Suppressor macrophage (primary cell): ENCODE measurements at places on chromosomes 3 and 15.

DNA sequence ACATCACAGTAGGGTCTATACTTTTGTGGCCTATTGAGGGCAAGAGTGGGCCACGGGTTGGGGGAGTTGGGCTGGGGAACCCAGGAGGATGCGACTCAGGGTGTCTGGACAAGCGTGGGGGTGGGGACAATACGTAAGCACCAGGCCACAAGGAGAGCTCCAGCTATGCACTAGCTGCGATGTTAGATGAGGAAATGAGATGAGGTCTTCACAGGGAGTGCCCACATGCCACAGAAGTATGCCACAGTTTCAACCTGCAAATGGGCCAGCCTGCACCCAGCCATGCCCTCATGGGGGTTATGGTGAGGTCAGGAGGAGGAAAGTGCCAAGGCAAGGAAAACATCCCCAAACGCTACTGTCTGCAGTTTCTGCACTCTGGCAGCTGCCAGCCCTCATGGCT, 30.5 kb downstream of the CACNA2D2 start:
- no peak for DNase-seq

- DNase-seq = peak; percentile 67
Observed at GRCh38 chr3:125594125-125594524, 1.2 kb downstream of the OSBPL11 start.

GRCh38 chr15:45812200-45812599, 177.4 kb downstream of the SQOR start:
- DNase-seq = no peak

DNA sequence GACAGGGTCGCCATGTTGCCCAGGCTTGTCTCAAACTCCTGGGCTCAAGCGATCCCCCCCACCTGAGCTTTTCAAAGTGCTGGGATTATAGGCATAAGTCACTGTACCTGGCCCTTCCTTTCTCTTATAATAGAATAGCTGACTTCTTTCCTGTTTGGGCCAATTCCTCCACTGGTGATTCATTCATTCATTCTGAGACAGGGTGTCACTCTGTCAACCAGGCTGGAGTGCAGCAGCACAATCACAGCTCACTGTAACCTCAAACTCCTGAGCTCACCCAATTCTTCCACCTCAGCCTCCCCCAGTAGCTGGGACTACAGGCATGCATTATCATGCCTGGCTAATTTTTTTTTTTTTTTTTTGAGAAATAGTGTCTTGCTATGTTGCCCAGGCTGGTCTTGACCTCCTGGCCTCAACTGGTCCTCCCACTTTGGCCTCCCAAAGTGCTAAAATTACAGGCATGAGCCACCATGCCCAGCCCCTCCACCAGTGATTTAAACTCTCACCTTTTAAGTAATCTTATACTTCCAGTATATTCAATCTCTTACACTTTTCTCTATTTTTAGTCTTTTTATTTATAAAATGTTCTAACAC, 20.9 kb downstream of the GNB4 start:
- DNase-seq = no peak

GRCh38 chr3:11558411-11558903, 85.3 kb downstream of the VGLL4 start:
- no peak for DNase-seq

GRCh38 chr15:51380999-51381806, 39.7 kb downstream of the GLDN start:
- peak; percentile 91 for DNase-seq

DNA sequence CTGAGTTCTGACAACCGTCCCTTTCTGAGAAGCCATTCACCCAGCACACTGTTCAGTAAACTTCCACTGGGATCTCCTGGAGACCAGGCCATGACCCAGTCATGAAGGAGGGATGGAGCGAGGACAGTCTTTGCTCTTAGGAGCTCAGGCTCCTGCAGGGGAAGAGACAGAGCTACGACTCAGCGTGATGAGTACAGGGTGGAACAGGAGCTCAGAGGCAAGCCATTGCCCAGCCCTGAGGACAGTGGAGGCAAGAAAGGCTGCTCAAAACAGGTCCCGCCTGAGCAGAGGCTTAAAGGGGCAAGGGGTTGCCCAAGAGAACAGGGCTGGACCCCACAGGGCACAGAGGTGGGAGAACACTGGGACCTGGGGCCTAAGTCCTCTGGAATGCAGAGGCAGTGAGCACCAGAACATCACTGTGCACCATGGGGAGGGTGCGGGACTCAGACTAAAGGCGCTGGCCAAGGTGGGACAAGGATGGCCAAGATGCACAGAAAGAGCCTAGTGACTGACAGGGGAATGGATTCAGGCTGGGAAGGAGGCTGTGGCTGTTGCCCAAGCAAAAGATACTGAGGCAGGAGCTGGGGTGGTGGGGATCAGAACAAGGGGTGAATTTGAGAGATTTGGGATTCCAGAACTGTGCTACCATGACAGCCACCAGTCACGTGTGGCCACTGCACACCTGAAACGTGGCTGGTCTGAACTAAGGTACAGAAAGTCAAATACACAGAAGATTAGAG, 25.8 kb downstream of the TMEM43 start:
- DNase-seq = no peak

- DNase-seq = peak; percentile 73
Observed at GRCh38 chr3:127728417-127729015, 55.8 kb downstream of the ABTB1 start.
